Fibroblast of lung (primary cell): ENCODE measurements at places on chromosomes 12 and 14. TPM values are rescaled to one million over a fixed set of nuclear protein-coding genes. Genes with fewer than 3 reads are reported as not detected.

Gene RFX4
- not detected in 2 replicates for polyA plus RNA-seq

Gene NEDD1
- 21.4 and 21.8 TPM in 2 replicates for polyA plus RNA-seq

Gene PLEKHG7
- polyA plus RNA-seq: not detected in 2 replicates

Gene ADAM21
- polyA plus RNA-seq: 0.36 and 0.79 TPM in 2 replicates

Gene CIROP
- polyA plus RNA-seq: 0.09 and 0.61 TPM in 2 replicates

Gene AEBP2
- 15.5 and 15.6 TPM in 2 replicates for polyA plus RNA-seq

Gene DNAI7
- polyA plus RNA-seq: 0.14 and 0.23 TPM in 2 replicates

Gene KRT2
- not detected in 2 replicates for polyA plus RNA-seq
